ENCODE measurements at places on chromosomes 7 and 10.

DNA sequence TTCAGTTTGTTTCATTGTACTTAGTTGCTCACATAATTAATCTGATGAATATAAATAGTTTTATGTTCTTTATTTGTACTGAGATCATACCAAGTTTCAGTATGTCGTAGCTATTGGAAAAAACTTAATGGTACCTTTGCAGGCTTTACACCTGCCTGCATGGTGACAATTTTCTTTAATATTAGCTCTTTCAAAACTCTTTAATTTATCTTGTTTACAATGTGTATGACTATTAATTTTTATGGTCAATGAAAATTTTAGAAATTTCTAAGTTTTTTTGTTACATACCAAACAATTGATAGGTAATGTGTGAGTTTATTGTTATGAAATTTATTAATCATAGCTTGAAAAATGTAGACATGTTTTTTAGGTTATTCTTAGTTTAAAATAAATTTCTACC lies 4.0 kb downstream of the DYNC2I1 start:
- no peak for DNase-seq

DNA sequence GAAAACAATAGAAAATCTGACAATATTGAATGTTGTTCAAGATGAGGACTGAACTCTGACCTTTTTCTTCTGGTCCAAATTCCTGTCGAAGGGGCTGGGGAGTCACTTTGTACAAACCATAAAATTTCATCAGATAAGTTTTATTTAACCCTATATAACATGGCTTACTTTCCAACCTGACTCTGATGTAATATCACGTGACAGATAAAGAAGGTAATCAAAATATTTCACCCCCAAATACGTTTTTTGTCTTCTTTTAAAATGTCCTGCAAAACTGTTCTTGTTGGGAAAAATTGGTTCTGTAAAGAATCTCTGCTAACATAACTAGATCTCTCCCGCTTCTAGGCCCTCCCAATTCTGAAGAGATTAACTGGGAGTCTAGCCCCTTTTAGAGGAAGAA lies 90.9 kb upstream of the MDFIC start:
- no peak for DNase-seq

- DNase-seq: peak; percentile 83
Observed at GRCh38 chr10:100997360-100998182, 2.0 kb upstream of the LZTS2 start.

GRCh38 chr7:152870106-152870693 lies 110.6 kb downstream of the ACTR3B start:
- DNase-seq: no peak

- DNase-seq: peak; percentile 72
Observed at GRCh38 chr10:73965890-73966768, 31.8 kb upstream of the VCL start.

DNA sequence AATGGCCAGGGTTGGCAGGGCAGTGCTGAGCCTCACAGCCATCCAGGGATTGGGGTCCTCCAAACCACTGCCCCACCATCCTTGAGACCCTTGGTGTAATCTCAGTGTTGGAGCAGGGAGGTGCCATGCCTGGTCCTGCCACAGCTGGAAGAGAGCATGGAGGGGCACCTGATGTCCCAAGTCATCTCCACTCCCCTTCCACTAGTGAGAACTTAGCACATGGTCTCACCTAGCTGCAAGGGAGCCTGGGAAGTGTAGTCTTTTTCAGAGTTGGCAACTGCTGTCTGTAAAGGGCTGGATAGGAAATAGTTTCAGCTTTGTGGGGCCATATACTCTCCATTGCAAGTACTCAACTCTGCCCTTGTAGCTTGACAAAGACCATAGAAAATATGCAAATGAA lies 238.7 kb downstream of the RPS24 start:
- DNase-seq: no peak
